Stimulated activated CD4-positive, alpha-beta T cell treated with anti-CD3 and anti-CD28 coated beads, Interleukin-1b, Interleukin-23, amount 100 ng/mL, for 48 hours (primary cell): ENCODE measurements at places on chromosomes 12 and 14.

GRCh38 chr12:611721-612120, 51.5 kb downstream of the NINJ2 start:
- DNase-seq = no peak

GRCh38 chr14:20460458-20461224, 593 bp downstream of the PIP4P1 start:
- peak; percentile 44 for DNase-seq

- no peak for DNase-seq
Observed at GRCh38 chr14:71346685-71347084, 439.4 kb downstream of the PCNX1 start.

- no peak for DNase-seq
Observed at GRCh38 chr12:54624315-54625279, 10.1 kb downstream of the LACRT start.

DNA sequence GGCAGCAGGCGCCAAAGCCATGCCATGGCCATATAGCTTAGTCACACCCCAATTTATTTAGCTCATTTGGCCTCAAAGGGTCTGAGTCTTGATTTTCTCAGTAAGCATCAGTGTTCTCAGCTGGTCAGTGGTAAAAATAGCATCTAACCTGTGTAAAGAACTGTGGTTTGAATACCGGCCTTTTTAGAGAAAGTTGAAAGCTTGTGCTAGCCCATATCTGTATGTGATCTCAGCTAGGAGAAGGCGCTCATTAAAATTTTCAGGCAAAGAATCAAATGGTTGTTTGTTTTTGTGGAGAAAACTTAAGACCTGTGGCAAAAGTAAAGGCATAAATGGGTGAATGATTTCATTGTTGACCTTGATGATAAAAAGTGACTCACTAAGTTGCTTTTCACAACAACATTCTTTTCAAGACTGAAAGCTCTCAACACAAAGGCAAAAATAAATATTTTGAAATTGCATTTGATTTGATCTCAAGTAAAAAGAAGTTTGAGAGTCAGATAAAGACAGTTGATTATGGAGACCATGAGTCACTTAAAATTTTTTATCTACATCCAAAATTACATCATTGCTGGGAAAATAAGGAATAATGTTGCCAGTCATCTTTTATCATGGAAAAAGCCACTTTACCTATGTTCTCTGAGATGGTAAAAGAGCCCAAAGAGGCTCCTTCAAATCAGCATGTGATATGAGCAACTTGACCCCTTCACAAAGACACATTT, 128.5 kb upstream of the RGS6 start:
- DNase-seq = no peak

DNA sequence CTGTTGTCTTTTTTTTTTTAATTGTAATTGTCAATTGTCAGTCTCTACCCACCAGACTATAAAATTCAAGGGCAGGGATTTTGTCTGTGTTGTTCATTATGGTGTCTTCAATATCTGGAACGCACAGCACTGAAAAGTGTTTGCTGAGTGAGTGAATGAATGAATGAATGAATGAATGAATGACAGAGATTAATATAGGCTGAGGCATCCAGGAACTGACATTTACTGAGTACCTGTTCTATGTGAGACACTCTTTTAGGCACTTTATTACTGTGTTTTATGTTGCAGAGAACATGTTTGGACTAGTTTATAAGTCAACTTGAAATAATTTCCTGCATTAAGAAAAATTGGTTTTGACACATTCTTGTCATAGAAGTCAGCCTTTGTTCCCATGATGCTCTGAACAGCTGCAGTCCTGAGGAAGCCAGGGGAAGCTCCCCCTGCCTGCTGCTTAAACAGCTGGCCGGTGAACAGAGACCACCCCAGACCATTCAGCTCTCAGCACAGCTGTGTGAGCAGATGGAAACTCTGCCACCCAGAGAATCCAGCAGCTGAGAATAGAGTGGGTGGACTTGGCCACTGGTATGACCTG, 160.7 kb upstream of the CCND2 start:
- DNase-seq = no peak

GRCh38 chr14:91996948-91997371, 42.9 kb downstream of the TRIP11 start:
- no peak for DNase-seq

GRCh38 chr14:51462182-51462581, 189.5 kb upstream of the FRMD6 start:
- DNase-seq = no peak

GRCh38 chr12:6277982-6278438, 32.5 kb upstream of the PLEKHG6 start:
- peak; percentile 23 for DNase-seq

DNA sequence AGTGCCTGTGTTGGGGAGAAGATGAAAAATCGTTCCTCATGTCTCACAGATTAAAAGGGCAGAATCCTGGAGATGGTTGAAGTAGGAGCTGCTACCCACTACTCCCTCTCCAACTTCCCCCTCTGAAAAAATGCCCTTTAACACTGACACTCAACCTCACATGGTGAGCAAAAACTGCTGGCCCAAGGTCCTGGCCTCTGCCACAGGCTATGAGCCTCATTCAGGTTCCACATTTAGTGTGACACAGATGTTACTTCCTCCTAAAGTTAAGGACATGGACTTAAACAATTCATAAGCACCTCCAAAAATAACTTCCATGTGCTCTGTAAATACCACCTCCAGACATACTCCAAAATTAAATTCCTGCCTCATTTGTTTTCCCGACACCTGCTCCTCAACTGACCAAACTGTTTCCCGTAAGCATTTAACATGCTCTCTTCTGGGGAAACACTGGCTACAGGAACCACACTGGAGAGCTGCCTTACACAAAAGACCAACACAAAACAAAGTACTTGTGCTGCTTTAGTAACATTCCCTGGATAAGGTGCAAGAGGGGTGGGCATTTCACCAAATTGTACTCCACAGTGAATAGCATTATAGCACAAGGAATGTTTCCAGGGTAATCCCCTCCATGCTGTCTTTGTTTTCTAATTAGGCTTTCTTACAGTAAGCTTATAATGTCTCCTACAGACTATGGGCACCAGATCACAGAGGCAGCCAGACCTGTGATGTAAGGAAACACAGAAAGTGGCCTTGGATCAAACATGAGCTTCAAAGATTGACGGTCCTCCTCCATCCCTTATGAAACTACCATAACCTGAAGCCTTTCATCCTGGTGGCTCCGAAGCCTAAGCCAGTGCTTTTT, 57.0 kb downstream of the PHLDA1 start:
- DNase-seq = no peak

DNA sequence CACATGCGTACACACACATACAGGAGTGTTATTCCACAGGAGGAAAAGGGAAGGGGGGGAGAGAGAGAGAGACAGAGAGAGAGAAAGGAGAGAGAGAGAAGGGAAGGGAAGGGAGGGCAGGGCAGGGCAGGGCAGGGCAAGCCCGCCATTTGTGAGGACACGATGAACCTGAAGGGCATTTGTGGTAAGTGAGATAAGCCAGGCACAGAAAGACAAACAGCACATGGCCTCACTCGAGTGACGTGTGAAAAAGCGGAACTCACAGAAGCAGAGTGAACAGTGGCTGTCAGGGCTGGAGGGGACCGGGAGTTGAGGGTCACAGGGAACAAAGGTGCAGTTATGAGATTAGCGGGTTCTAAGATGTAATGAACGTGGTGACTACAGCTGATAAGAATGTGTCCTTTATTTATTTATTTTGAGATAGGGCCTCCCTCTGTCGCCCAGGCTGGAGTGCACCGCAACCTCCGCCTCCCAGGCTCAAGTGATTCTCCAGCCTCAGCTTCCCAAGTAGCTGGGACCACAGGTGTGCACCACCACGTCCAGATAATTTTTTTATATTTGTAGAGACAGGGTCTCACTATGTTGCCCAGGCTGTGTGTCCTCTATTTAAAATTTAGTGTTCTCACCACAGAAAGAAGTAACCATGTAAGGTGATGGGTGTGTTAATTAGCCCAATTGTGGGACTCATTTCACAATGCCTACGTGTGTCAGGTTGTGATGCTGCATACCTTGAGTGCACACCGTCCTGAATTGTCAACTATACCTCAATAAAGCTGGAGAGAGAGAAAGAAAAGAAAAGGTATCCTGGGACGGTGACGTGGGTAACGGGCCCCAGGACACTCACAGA, 18.7 kb upstream of the FBRSL1 start:
- no peak for DNase-seq

- no peak for DNase-seq
Observed at GRCh38 chr12:65171073-65171472, 1.7 kb downstream of the LEMD3 start.

- no peak for DNase-seq
Observed at GRCh38 chr14:51727526-51727925, 75.8 kb downstream of the FRMD6 start.

DNA sequence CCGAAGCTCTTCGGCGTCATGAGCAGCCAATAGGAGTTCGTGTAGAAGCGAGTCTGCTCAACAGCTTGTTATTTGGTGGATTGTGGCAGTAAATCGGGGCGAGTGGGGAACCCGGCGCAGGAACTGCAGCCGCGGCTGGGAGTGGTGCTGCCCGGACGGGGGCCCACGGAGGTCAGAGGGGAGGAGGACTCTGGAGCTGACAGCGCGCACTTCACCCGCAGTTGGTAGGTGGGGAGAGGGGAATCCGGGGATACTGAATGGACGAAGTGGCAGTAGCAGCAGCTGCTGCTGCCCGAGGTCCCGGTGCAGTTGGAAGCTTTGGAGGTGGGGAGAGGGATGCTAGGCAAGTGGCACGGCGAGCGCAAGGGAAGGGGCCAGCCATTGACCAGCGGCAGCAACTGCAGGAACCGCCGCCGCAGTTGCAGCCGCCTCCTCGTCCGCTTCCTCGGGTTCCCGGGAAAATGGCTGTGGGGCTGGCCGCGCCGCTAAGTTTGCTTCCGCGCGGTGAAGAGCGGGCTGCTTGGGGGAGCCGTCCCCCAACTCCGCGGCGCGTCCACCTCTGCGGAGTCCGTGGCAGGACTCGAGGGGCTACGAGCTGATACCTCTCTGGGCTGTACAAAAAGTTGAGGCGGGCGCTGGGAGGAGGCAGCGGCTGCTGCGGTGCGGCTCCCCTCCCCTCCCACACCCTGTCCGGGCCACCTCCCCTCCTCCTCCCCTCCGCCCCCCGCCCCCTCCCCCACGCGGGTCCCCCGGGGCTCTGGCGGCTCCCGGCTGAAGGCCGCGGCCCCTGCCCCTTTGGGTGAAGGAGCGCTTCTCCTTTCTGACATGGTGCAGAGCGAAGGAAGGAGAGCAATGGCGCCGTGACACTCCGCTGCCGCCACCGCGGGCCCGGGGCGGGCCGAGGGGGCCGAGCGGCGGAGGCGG, at the start of gene ARID4A:
ARID4A (plus strand) TSS at position 79 of the 924 bp plus-strand sequence. CDS start 1,300 bp downstream, outside the sequence.
- DNase-seq = peak; percentile 88

GRCh38 chr14:74988131-74988530, 14.6 kb upstream of the EIF2B2 start:
- no peak for DNase-seq

- DNase-seq = no peak
Observed at GRCh38 chr12:30414507-30414906, 281.2 kb downstream of the IPO8 start.

DNA sequence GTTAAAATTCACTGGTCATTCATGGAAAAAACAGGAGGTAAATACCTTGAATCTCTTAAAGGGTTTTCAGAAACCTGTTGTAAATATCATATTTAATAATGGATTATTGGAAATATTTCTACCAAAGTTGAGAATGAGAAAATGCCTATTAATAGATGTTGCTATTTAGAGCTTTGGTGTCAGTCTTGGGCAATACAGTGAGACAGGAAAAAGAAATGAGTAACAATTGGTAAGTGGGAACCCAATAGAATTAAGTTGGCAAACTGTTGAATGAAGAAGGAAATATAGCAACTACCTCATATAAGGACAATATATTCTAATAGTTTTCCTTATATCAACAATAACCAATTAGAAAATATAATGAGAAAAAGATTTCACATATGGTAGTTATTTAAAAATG, 78.0 kb downstream of the ATF7IP start:
- no peak for DNase-seq

DNA sequence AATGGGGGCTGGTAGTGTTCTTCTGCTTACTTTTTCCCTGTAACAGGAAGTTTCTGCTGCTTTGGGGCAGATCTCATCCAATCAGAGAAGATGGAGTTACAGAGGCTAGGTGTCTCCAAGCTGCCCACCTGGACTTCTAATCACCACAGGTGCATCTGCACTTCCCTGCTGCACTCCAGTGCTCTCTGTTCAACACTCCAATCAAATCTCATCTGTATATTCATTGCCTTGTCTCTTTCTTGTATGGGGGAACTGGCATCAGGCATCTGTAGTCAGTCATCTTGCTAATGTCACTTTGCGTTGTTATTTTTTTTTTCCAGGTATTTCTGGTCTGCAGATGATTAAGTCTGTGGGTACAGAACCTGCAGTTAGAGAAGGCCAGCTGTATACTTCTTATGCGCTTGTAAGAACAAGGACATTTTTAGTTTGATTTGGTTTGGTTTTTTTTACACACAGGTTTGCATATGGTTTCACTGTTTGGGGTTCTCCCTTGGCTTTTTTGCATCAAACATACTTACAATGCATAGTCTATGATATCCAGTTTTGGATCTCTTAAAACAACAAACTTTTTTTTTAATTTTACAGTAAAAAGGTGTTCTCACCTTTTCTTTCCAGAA, 116.0 kb downstream of the METTL25 start:
- no peak for DNase-seq

DNA sequence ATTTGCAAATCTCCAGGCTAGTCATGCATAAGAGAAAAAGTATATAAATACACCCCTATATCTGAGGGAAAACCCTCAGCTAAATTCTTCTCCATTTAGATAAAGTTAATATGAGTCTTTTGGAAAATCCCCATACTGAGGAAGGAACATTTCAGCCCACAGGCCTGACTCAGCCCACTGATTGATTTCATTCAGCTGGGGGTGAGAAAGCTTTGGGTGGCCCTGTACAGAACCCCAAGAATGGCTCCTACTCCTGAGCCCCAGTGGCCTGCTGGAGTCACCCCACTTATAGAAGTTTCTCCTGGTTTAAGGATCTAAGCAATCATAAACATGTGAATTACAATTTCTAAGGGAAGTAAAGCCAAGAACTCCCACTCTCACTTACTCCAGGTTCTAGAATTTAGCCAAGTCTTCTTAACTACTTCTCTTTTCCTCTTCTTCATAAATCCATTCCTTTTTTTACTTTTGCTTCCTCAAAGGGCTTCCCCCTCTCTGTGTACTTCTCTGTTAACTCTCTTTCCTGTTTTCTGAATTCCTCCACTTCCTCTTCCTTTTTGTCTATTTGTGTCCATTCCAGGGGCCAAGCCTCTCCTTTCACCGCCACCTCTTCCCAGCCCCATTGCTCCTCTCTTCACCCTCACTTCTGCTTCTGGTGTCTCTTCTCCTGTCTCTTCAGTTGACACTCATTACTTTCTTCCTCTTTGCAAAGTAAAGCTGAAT, 21.0 kb downstream of the RTN1 start:
- DNase-seq = no peak
